ENCODE measurements at places on chromosomes 5 and 9.

DNA sequence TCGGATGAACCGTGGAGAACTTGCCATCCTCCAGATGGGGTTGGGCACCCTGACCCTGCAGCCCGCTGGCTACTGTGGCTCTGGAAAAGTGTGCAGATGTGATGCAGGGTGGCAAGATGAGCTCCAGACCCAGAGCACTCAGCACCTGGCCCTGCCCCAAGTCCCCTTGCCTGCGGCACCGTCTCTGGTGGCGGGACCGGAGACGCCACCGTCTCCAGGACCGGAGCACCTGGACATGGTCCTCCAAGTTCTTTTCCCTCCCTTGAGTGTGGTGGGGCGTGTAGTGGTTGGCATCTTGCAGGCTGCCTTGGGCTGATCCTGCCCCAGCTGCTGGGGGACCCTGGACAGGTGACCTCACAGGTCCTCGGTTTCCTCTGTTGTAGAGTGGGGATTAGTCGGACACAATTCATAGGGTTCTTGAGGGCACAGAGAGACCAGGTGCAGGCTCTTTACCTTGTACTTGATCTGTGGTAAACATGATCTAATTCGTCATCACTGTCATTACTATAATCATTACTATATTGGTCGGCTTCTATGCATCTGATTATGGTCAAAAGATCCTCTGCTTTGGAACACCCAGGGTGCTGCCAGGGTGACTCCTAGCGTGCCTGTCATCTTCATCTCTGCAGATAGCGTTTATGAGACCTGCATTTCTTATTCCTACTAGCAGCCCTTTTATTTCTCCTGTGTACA is 83.5 kb downstream of the COL5A1 start:
- DNase-seq = no peak

- DNase-seq = no peak
Observed at GRCh38 chr5:148374690-148375360, 8.9 kb upstream of the FBXO38 start.

GRCh38 chr5:169242849-169243186 is 58.1 kb downstream of the SLIT3 start:
- DNase-seq = no peak

GRCh38 chr5:91141642-91142041 is 241.5 kb downstream of the ARRDC3 start:
- no peak for DNase-seq

DNA sequence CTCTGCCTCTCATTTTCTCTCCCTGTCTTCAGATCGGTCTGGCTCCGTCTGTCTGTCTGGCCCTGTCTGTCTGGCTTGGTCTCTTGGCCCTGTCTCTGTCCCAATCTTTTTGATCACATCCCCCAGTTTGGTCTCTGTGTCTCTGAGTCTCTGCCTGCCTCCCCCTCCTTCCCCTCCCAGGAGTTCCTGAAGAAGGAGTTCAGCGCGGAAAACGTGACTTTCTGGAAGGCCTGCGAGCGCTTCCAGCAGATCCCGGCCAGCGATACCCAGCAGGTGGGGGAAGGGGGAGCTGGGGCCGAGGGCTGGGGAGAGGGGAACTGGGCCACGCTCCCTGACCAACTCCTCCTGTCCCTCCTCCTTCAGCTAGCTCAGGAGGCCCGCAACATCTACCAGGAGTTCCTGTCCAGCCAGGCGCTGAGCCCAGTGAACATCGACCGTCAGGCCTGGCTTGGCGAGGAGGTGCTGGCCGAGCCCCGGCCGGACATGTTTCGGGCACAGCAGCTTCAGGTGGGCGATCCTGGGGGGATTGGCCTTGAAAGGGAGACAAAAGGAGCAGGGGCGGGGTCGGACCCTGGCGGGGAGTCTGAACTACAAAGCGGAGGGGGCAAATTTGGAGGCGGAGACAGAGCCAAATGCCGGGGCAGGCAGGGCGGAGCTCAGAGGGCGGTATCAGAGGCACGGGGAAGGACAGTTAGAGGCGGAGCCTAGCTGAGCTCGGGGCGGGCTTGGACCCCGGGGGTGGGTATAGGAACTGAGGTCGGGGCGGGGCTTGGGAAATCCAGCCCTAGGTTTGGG is 9.0 kb downstream of the RGS14 start:
- no peak for DNase-seq

DNA sequence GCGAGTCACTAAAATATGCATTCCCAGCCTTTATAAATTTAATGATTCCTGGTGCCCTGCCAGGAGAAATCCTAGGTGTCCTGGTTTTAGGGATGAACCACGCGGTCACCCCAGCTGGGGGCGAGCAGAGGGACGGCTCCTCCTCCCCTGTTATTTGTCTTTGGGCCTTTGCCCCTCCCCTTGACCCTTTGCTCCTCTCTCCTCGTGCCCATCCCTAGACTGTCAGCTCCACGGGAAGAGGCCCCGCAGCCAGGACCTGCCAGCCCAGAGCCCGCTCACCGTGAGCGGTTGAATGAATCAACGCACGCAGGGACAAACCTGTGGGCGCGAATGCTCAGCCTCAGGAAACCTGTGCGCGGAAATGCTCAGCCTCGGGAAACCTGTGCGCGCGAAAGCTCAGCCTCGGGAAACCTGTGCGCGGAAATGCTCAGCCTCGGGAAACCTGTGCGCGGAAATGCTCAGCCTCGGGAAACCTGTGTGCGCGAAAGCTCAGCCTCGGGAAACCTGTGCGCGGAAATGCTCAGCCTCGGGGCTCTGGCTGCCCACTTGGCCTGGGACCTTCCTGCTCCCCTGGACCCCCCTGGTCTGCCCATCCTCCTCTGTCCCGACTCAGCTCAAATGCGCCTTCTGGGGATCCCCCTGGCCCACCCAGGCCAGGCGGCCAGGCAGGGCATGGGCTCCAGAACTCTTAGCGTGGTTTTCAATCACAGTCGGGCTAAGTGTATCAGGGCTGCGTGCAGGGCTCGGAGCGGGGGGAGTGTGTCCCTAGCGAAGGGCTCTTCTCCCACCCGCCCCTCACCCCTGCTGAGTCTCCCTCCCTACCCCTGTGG is 140.5 kb upstream of the COL5A1 start:
- DNase-seq = no peak

GRCh38 chr9:99142275-99142674 is 37.4 kb downstream of the TGFBR1 start:
- DNase-seq = no peak

GRCh38 chr5:53311681-53312080 is 168.7 kb upstream of the FST start:
- no peak for DNase-seq

Data from GM13977 (cell line).